ENCODE measurements at places on chromosomes 1 and 21.

- DNase-seq, result no peak
Measured at GRCh38 chr1:45957684-45958083, 154.3 kb downstream of the MAST2 start.

DNA sequence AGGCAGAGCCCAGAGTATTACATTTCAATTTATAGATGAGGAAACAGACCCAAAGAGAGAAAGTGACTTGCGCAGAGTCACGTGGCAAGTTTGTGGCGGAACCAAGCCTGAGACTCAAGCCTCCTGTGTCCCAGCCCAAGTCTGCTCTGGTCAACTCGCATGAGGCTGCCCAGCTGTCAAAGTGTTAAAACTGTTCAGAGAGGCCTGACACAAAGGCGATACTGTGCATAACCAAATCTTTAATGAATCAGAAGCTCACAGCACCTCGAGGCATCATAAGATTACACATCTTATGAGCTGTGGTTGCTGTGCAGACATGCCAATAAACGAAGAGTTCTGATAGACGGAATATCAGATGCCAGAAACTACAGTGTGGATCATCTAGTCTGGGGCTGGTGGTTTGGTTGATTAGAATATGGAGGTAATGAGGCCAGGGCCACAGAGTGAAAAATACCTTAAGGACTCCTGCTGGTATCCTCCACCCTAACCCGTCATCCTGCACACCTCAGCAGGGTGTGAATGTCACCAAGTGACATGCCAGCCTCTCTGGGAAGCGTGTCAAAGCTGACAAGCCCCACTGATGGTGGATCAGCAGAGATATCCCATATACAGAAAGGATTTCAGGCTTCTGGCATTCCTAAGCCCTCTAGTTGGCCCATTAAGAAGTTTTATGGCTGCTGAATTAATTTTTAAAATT is 42.2 kb downstream of the TNNT2 start:
- no peak for DNase-seq

- DNase-seq, result no peak
Measured at GRCh38 chr1:43548285-43549271, 17.9 kb downstream of the PTPRF start.

DNA sequence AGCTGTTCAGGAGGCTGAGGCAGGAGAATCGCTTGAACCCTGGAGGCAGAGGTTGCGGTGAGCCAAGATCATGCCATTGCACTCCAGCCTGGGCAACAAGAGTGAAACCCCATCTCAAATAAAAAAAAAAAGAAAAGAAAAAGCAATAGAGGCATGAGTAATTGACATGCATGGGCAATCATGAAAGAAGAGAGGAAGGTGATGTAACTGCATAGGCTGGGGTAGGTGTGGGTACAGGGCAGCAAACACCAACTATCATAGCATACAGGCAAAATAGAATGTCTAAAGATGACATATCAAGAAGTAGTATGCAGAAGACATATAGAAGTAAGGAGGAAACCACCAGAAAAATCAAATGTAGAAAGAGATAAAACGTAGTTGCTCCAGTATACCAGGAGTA is 19.0 kb upstream of the MGST3 start:
- DNase-seq, result no peak

DNA sequence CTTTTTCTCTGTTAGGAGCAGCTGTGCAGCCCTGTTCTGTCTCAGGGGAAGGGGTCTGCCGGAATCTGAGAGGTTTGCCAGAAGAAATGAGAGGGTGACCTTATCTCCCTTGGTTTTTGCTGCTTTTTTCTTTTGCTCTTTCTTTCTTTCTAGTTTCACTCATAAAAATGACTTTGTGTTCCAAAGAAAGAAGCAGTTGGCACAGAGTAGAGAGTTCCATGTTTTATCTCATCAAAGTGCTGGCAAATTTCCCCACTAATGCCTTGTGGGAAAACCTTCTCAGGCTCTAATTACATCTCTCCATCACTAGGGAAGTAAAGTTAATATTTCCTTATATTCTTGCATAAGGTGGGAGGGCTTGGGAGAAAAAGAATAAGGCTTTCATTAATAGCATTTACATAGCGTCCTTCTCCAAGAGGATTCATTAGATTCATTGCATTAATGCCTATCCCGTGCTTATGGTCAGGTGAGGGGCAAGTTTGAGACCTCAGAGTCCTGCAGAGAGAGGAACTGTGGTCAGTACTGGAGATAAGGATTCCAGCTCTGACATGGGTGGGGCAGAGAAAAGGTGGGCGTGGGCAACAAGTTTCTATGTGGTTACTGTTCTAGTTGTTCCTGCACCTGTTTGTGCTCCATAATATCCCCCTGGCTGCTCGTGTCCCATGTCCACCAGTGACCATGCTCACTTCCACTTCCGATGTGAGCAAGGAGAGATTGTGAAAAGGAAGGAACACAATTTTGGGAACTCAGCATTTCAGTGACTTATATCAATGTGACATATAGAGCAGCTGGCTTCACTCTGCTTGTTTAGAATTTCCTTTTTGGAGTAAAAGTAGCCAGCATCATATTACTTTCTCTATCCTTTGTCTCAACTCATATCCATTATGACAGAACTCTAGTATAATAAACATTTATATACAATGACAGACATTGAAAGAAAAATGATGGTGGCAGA is 79.5 kb downstream of the DISC1 start:
- DNase-seq, result no peak

DNA sequence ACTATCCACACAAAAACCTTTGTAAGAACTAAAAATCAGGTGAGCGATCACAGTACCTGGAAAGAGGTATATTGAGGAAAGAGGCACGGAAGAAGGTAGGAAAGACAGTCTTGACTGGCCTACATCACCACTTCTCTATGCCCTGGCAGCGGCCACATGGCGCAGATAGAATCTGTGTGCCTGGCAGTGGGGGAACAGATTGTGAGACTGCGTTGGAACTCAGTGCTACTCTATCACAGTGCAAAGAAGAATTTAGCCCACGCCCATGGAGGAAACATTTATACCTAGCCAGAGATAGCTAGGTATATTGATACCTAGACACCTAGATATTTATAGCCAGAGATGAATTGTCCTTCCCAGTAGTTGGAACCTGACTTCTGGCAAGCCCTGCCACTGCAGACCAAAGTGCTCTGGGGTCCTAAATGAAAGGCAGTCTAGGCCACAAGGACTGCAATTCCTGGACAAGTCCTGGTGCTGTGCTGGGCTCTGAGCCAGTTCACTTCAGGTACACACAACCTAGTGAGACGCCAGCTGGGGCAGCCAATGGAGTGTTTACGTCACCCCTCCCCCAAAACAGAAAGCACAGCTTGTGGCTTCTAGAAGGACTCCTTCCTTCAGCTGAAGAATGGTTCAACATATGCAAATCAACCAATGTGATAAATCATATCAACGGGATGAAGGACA is 51.9 kb downstream of the DHX9 start:
- no peak for DNase-seq

DNA sequence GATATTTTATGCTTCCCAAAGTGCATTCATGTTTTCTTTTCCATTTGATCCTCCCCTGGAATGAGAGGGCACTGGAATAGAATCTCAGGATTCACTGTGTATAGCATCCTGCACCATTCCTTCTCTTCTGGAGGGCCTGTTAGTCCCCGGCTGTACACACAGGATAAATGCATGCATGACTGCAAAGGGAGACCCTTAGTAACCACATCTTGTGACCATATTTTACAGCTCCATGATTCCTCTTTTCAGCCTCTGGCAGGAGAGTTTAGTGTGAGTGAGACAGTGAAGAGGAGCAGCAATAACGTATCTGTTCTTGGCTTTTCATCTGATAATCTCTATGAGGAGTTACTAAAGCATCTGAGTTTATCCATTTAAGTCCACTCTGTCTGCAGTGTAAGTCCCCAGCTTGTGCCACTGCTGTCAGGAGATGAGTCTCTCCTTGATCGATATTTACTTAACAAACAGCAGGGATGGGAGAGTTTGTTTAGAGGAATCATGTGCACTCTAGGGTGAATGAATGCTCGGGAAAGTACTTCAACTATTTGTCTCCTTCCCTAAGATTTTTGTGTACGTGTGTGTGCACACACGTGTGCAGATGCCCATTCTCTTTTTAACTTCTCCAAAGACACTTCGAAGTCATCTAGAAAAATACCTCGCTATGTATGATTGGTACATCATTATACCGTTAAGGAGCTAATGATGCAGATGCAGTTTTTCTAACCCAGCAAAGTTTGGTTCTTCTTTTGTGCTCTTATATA is 41.1 kb downstream of the PROX1 start:
- no peak for DNase-seq

DNA sequence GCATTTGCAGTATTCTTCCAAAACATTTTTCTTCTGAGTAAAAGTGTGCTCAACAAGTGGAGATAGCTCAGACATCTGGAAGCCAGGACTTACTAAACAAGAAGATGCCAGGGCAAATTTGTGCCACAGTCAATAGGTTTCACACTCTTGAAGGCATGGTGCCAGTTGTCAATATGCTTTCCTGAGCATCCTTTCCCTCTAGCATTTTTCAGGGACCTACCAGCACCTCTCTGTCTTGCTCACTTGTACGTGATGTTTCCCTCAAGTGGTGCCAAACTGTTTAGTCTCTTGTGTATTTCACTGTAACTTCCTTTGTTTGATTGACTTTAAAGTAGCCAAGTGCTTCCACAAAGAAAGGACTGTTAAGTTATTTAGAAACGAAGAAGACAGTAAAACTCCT is 194.0 kb upstream of the SGIP1 start:
- no peak for DNase-seq

- peak; percentile 58 for DNase-seq
Measured at GRCh38 chr1:170929835-170930554, 5.3 kb upstream of the MROH9 start.

DNA sequence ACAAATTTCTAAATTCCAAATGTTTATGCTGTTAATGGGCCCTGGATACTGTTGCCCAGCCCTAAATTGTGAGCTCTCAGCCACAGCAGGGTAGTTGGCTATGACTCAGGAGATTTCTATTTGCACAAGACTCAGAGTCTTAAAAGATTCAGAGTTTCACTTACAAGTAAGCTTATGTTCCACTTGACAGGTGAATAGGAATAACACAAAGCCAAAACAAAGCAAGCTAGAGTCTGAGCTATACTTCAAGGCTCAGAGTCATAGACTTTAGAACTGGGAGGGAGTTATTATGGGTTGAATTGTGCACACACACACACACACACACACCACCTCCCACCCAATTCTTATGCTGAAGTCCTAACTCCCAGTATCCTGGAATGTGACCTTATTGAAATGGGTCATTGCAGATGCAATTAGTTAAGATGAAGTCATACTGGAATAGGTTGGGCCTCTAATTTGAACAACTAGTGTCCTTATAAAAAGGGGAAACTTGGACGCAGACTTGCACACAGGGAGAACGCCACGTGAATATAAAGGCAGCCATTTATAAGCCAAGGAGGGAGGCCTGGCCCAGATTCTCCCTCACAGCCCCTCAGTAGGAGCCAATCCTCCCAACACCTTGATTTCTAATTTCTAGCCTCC is 30.2 kb downstream of the PRDX6 start:
- DNase-seq, result no peak

DNA sequence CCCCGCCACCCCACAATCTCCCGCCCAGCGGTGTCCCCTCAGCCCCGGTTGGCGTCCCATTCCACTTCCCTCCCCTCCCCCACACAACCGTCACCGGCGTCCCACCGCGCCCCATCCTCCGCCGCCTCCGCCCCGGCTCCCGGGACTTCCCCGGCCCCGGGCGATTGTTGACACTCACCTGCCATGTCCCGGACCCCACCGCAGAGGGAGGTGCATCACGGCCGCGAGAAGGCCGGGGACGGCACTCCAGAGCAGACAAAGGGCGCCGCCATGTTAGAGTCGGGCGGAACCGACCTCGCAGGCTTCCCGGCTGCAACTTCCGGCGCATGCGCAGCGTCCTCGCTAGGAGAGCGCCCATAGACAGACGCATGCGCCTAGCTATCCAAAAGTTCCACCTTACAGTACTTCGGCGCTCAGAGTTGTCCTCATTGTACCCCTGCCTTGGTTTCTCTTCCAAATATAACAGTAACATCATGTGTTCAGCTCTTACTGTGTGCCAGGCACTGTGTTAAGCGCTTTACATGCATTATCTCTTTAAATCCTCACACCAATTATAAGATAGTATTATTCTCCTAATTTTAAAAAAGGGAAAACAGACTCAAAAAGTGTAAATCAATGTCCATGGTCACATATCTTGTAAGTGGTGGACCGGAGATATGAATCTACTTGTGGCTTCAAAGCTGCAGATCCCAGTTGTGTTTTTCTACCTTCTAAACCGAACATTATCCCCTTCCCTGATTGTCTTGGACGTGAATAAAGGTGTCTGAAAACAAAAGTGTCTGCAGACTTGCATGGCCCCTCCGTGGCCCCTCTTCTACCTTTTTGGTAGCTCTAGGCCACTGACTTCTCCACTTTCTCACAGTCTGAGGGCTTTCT is at the start of gene ZBTB17:
Gene ZBTB17, minus strand, starts transcription at position 297 of the 876 bp plus-strand sequence. CDS start 27,606 bp downstream, outside the sequence.
- peak; percentile 95 for DNase-seq

DNA sequence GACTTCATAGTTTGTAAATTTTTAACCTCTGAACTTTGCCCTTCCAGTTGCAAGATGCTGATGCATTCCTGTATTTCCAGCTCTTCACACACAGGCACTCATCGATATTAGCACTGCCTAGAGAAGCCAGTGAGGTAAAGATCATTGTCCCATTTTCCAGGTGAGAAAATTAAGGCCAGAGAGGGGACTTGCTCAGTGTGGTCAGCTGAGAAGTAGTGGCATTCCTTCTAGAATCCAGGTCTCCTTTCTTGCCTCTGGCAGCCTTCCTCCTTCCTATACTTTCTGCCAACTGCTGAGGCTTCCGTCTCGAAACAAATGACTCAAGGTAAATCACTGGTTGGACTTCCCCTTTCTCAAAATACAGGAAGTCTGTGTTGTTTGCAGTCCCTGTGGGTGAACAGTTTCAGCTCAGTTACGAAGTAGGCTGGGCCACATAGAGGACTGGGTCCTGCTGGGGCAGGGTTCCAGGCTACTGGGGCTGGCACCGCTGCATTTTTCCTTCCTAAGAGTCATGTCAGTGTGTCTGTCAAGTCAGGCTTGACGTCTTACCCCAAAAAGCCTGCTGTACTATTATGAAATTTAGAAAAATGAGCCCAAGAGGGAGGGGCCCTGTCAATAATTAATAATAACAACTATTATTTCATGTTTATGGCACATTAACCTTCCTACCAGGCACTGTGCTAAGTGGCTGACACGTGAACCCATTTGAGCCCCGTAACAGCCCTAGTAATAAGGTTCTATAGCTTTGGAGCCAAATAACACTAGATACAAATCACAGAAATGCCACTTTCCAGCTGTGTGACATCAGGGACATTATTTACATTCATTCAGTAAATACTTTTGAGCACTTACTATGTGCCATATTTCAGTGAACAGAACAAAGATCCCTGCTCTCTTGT is 16.6 kb upstream of the RNF19B start:
- peak; percentile 82 for DNase-seq
